ENCODE measurements at places on chromosomes 1 and 21.

DNA sequence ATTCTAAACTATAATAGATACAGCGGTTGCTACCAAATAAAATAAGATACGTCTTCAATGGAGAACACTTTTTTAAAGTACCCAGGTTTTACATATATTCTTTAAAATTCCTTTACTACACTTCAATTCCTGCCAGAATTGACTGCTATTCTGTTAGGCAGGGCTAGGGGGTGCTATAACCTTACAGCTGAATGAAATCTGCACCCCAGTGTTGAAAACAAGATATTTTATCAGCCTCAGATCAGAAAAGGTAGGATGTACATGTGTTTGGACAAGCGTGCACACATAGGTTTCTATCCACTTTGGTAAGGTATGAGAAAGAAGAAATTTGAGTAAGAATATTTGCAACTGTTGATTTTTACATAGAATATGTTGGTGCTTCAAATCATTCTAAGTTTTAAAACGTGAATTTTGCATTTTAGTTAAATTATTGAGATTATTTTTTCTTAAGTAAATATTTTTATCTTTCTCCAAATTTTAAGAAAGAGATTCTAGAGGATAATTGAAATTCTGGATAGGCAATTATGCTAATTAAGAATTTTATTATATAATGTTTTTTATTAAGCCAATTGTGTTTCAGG, 490.8 kb upstream of the ADGRL4 start:
- peak; percentile 5 for DNase-seq

DNA sequence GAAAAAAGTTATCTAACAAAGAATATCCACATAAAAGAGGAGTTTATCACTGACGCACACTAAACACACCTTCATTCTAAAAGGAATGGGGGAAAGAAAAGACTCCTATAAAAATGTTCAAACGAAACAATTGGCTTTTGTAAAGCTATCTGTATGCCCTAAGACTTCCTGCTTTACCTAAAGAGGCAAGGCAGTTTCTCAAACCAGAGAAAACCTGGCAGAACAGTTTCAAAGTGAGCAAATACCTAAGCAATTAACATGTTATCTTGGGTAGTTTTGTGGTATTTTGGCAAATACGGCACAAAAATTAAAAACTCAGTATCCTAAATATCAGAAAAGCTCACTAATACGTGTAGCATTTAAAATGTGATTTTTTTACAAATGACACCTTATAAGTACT, 1.9 kb downstream of the PUM1 start:
- DNase-seq: peak; percentile 9

DNA sequence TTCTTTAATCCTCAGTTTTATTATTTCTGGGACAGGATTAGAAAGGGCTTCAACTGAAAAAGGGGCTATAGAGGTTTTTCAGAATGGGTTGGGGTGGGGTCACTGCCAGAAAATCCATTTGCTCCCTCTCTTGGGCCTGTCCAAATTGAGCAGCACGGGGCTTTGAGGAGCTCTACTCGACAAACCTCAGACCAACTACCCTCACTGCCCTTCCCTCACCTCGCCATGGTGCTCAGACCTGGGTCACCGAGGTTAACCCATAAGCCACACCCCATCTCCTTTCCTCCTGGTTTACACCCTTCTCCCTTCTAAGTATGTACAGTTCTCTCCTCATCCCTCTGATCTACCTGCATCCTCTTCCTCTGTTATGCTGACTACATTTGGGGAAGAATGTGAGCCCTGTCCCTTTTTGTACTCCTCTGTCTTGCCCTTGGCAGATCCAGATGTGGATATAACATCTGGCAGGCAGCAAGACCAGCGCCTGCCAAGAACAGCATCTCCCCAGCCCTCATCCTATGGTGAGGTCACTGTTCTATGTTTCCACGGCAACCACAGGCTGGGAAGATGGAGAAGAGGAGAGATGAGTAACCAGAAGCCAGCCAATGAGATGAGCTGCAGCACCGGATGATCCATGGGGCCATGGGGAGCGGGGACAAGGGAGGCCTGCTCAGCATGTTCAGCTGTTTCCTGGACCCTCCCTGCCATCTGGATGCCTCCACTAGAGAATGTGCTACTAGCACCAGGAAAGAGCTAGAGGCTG, 3.7 kb upstream of the FABP3 start:
- no peak for DNase-seq

- DNase-seq: no peak
Observed at GRCh38 chr1:56378341-56379070, 200.9 kb downstream of the PLPP3 start.

DNA sequence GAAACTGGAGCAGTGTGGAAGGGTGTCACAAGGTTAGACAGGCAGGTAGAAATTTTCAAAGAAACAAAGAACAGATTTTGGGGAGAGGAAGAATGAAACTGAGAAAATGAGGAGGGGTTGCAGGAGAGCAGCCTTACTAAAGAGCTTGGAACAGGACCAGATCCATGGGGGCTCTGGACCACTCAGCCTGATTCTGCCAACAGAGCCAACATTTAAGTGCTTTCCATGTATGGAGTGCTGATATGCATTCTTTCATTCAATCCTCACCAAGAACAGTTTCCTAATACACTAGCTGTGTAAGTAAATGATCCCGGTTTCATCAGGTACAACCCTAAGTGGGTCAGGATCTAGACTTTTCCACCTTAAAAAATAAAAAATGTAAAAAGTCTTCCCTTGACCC, 16.2 kb downstream of the LPGAT1 start:
- DNase-seq: no peak

DNA sequence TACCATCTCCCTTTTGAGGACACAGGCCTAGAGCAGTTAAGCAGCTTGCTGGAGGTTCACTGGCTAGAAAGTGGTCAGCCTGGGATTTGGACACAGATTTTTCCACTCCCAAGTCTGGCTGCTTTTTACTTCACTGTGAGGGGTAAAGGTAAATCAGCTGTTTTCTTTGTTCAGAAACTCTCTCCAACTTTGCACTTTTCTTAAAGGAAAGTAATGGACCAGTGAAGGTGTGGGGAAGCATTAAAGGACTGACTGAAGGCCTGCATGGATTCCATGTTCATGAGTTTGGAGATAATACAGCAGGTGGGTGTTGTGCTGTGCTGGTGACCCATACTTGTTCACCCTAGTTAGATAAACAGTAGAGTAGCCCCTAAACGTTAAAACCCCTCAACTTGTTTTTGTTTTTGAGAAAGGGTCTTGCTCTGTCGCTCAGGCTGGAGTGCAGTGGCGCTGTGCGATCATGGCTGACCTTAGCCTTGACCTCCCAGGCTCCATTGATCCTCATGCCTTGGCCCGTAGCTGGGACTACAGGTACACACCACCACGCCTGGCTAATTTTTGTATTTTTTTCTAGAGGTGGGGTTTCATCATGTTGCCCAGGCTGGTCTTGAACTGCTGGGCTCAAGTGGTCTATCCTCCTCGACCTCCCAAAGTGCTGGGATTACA, 4.2 kb downstream of the SOD1 start:
- no peak for DNase-seq

DNA sequence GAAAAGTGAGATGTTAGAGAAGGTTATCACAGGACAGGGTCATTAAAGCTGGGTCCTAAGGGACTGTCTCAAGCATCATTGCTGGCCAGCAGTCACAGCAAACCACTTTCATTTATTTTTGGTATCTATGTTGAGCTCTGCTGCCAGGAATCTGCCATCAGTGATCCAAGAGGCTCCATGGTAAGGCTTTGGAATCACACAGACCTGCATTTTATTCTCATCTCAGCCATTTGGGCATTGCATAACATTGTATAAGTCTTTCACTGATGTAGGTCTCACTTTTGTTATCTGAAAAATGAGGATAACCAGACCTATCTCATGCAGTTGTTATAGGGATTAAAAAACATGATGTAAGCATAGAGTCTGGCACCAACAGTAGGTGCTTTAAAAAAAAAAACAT, 77.5 kb downstream of the OMA1 start:
- DNase-seq: no peak

DNA sequence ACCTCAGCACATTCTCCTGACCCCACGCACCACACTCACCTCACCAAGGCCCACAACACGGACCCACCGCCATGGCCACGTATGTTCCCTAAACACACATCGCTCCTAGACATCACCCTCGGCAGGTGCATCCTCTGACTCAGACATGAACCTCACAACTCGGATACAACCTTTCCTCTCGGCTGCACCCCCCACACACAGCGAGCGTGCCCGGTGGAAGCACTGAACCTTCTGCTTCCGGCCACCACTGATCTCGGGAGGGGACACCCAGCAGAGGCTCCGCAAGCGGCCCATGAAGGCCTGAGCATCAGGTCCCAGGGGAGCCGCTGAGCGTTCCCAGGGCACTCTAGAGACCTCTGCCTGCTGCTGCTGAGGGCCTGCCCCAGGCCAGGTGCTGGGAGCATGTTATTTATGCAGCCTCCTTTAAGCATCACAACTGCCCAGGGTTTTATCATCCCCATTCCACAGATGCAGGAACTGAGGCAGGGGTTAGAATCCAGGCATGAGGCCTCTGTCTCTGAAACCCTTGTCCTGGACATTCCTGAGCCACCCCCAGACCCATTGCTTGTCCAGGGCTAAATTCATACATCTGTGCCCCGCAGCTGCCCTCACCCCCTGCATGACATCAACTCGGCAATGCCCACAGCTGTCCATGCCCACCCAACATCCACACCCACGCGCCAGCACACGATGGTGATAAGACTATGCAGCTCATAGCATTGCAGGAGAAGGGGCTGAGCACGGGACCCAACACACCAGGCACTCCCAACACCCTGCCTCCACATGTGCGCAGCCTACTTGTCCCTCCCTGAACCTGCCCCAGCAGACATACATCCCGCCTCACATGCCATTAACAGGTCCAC, 27.0 kb downstream of the SDC3 start:
- DNase-seq: no peak

DNA sequence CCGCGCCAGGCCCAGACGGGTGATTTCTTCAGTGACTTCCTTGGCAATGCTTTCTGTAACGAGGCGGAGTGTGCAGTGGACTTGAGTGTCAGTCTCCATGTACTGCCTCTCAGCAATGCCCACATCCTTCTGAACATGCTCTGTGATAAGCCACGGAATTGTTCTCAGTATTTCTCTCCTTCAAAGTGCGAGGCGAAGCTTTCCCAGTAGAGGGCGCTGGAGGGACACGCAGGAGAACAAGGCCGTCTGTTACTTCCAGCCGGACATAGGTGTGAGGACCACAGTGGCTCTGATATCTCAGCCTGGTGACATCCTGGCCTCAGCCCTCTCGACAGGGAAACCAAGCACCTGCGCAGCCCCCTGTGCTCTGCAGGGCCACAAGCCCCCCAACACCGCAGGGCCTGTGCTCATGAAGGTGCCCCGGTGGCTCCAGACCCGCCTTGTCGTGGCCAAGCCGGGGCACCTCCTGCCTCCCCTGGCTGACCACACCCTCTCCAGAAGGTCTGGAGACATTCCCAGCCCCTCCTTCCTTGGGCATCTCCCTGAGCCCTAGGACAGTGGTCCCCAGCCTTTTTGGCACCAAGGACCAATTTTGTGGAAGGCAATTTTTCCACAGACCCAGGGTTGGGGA, 46.1 kb upstream of the BACE2 start:
- DNase-seq: peak; percentile 67

DNA sequence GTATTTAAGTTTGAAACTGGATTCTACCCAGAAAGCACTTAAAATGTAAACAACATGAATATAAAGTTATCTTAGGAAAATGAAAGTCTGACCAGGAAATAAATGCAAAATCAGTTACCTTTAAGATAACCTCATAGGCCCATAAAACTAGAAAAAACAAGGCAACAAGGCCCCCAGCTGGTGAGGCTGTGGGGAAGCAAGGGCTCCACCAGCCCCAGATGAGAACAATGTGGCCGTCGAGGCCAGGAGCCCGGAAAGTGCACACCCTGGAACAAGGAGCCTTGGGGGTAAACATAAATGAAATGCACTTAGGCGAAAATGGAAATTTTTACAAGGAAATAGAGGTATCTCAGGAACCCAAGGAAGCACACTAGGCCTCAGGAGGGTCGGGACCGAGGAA, 37.9 kb upstream of the BMP8B start:
- no peak for DNase-seq

DNA sequence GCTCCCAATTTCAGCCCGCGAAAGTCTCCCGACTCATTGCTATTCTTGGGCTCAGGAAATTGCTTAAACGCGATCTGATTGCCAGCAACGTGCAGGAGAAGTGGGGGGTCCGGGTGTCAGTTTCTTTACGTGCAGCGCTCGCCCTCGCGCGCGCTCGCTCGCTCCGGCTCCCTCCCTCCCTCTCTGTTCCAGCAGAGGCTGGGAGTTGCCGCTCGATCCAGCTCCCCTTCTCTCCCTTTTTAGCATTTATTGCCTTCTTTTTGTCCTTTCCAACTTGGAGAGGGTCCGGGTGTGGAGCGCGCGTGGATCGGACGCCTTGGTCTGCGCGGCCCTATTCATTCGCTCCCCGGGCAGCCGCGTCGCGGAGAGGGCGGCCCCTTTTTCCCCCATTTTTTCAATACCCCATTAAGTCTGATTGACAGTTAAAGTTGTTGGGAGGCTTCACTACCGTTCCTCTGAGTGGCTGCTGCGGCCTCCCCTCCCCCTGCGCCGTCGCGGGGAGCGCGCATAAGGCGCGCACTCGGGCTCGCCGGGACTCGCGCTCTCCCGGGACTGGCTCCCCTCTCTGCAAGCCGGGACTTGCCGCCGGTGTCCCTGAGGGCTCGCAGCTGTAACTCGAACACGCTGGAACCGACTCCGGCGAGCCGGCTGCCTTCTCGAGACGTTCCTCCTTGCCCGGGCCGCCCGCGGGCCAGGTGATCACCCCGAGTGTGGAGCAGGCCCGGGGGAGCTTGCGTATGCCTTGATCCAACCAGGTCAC, at the start of gene DHRS3:
Gene DHRS3, minus strand, starts transcription at position 310 of the 760 bp plus-strand sequence. CDS start 862 bp downstream, outside the sequence.
- peak; percentile 59 for DNase-seq

GRCh38 chr21:37087188-37087587, 14.1 kb downstream of the TTC3 start:
- peak; percentile 19 for DNase-seq

- peak; percentile 46 for DNase-seq
Observed at GRCh38 chr1:206590025-206590758, 22.1 kb downstream of the EIF2D start.

GRCh38 chr21:46604329-46604974, 430 bp downstream of the S100B start:
- no peak for DNase-seq

DNA sequence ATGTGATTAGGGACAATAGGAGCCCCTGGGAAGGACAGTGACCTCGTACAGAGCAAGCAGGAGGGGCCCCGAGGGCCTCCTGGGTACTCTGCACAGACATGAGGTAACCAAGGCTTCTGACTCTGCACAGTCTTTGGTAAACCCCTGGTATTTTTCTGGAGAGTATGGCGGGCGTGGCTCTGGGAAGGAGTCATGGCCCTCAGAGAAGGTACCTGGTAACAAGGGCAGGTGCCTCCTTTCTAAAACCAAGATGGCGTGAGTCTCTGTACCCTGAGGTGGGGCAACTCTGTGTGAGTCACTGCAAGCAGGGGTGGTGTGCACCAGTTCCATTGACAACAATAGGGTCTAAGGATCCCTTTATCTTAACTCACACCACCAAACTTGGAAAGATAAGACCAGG, 39.9 kb upstream of the SLC19A1 start:
- DNase-seq: no peak
